ENCODE measurements at places on chromosomes 1 and 21.

- DNase-seq, result no peak
Measured at GRCh38 chr1:211473823-211474222, 18.1 kb downstream of the RD3 start.

DNA sequence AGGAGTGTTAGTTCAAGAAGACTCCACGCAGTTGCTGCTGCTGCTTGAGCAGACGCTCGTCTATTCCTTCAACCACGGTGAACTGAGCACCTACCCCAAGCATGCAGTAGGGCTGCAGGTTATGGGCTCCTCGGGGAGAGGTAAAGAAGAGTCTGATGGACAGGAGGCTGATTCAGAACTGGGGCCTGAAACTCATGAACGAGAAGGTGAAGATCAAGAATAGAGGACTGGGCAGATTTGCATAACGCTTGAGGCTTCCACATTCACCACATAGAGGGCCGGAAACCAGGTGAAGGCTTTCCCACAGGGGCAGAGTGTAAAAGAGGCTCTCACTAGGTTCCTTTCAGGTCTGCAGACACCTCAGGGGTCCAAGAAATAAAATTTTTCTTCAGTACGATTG is 9.1 kb downstream of the ABCA4 start:
- no peak for DNase-seq

GRCh38 chr1:160403244-160403643 is 2.9 kb downstream of the VANGL2 start:
- DNase-seq, result no peak

DNA sequence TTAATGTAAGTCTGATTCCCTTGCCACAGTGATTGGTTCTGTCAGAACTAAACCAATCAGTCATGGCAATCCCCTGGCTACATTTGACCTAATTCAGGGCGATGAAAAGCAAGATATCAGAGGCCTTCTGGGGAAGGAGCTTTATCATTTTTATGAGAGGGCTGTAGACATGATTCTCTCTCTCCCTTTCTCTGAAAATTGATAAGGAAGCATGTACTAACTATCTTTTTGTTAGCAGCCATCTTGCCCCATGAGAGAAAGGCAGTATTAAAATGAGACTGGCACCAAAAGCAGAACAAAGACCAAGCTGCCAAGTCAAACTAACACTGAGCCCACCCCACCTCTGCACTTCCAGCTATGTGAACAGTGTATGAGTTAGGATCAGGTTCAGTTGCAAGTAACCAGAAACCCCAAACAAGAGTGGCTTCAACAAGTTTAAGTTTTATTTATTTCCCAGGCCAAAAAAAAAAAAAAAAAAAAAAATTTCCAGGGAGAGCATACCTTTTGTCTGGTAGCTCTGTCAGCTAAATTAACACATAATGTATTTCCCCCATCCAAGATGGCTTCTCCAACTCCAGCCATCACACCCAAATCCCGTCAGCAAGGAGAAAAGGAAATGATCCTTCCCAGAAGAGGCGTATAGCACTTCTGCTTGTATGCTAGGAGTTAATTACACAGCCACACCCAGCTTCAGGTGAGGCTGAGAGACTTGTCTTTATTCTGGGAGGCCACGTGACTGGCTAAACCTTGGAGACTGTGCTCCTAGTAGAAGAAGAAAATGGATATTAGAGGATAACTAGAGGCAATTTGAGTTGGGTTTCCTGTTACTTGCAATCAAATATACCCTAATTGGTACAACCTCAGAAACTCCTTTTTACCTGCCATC is 105.8 kb upstream of the RALGPS2 start:
- no peak for DNase-seq

DNA sequence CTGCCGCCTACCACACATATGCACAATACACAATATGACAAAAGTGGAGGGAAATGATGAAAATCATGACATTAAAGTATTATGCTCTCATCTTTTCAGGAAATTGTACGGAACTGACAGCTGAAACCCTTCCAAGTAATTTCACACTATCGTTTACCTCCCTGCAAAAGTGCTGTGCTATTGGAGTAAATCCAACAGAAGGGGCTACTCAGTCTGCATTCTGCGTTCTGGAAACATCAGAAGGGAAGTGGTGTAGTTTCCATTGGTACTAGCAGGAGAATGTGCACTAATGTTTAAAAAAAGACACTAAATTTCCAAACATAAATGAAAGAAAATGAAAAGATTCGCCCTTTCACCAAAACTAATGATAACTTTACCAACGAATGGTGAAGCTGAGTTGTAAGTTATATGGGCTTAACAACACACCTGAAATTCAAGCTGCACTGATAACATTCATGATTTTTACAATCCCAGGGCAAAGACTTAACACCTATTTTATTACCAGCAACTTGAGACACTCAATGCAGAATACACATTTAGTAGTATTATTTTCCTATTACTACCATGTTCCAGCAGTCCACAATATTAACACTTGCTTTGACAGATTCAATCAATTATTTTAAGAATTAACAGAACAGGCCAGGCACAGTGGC is 3.2 kb downstream of the DENND1B start:
- no peak for DNase-seq

DNA sequence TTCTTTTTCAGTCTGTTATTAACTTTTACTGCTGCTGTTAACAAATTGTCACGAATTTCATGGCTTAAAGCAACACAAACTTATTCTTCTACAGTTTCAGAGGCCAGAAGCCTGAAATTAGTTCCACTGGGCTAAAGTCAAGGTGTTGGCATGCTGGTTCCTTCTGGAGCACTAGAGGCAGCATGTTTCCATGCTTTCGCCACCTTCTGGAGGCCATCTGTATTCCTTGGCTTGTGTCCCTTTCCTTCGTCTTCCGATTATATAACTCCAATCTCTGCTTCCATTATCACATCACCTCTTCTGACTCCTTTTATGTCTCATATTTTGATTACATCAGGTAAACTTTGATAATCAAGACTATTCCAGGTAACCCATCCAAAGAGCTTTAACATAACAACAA is 1742.1 kb downstream of the BRINP3 start:
- peak; percentile 7 for DNase-seq

DNA sequence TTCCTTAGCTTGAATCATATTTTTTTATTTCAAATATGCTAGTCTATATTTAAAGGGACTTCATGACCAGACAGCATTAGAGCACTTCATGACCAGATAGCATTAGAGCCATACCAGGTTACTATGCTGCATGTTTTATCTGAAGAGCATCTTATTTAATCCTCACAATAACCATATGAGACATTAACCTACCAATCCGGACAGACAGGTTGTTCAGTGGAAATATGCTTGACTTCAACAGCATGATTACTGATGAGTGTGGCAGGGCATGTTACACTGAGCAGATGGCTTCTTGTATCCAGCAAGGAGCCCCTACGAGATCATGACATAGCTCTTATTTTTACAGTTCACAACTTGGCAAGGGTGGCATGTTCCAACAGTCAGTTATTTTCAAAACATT is 85.0 kb upstream of the KCTD3 start:
- DNase-seq, result no peak

- peak; percentile 62 for DNase-seq
Measured at GRCh38 chr1:116494745-116495144, 76.1 kb downstream of the CD58 start.

DNA sequence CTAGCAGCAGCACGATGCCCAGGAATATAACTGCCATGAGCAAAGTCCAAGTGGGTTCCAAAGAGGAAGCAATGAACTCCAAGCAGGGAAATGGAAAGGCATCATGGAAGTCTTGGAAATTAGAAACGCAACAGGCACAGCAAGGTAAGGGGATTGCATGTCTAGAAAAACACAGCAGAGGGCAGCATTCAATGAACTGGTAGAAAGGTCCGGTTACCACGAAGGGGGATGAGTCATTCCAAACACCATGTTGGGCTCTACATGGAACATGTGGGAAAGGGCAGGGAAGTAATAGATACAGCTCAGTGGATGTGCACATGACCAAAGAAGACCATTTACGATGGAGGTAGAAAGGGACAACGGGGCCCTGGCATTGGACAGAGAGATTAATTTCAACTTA is 36.4 kb downstream of the RXRG start:
- DNase-seq, result peak; percentile 66

Measured in M059J (cell line).